ENCODE measurements at places on chromosomes 4 and X.
A peak's percentile ranks its signal among the peaks of the same experiment; 100 is the strongest.

- no peak for DNase-seq
These were observed 164.7 kb downstream of the GBA3 start for GRCh38 chr4:22857411-22857810.

- no peak for DNase-seq
These were observed 105.1 kb upstream of the CPEB2 start for GRCh38 chr4:14897217-14897616.

- no peak for DNase-seq
These were observed 24.4 kb upstream of the DYNLT3 start for GRCh38 chrX:37871626-37872302.

DNA sequence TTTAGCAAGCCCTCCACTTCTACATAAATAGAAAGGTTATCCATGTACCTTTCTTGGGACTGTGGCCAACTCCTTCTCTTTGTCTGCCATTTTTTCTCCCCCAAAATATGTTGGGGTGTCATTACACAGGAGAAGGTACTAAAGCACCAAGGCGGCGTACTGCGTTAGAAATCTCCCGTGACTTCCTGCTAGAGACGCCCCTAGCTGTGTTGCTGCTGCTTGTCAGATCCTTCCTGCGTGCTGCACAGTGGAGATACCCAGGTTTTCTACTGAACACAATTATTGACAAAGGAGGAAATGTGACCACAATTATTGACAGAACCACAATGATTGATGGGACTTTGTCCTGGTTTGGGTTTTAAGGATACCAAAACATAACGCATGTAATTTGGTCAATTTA is 97.7 kb downstream of the EFHC2 start:
- no peak for DNase-seq

GRCh38 chr4:87025614-87026041 is 90.8 kb downstream of the AFF1 start:
- DNase-seq, result no peak

GRCh38 chrX:22690116-22690515 is 309.6 kb upstream of the DDX53 start:
- DNase-seq, result no peak

- no peak for DNase-seq
These were observed 19.8 kb downstream of the VCX3B start for GRCh38 chrX:8484360-8484949.

DNA sequence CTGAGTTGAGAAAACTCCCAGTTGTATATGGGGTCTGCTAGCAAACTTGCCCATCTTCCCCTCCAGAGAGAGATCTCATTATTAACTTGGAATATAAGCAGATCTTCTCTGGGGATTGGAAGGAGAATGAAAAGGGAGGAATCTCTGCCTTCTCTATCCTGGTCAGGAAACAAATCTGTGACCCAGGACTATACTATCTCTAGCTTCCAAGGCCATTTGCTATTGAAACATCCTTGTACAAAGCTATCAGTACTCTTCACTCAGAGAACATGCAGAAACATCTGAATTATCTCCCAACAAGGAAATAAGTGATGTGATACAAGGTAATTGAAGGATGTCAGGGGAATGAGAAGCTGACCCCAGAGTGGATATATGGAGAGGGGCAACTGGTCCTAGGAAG is 183.8 kb downstream of the FRMPD4 start:
- no peak for DNase-seq

GRCh38 chr4:168511780-168512489 is 15.1 kb downstream of the PALLD start:
- DNase-seq, result peak; percentile 27

GRCh38 chr4:155822572-155822971 is 43.5 kb downstream of the ASIC5 start:
- no peak for DNase-seq

DNA sequence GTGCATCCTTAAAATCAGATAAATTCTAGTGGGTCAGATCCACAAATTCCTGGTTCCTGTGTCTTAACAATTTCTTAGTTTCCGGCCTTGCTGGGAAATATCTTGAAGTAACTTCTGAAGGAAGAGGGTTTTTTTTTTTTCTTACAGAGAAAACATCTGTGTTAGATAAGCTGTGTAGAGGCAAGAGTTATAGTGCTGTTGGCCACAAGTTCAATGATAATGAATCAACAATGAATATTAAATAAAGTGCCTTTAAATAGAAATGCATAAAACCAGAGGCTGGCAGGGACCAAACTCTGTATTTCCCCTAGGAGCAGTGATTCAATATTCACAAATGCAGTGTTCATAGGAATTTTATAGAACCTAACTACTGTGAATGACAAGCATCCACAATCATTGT is 711.9 kb upstream of the ATOH1 start:
- DNase-seq, result no peak

- no peak for DNase-seq
These were observed 418.9 kb downstream of the CCSER1 start for GRCh38 chr4:90546114-90546513.

GRCh38 chr4:40003986-40004385 is 26.3 kb upstream of the PDS5A start:
- no peak for DNase-seq

DNA sequence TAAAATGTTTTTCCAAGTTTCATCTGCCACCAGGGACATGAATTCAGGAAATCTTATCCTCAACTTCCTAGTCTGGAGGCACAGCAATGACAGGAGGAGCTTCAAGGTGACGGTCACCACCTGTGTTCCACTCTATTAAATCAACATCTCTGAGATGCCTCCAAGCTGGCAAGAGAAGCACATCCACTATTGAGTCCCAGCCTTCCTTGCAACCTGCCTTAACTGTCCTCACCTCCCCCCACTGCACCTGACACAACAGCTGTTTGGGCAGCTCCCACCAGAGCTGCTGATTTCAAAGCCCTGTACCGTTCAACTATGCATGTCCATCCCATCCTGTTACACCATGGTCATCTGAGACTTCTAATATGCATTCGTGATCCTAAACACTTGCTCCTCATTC is 123.4 kb downstream of the COL25A1 start:
- DNase-seq, result no peak

- no peak for DNase-seq
These were observed 52.6 kb downstream of the FAM114A1 start for GRCh38 chr4:38920186-38920585.

DNA sequence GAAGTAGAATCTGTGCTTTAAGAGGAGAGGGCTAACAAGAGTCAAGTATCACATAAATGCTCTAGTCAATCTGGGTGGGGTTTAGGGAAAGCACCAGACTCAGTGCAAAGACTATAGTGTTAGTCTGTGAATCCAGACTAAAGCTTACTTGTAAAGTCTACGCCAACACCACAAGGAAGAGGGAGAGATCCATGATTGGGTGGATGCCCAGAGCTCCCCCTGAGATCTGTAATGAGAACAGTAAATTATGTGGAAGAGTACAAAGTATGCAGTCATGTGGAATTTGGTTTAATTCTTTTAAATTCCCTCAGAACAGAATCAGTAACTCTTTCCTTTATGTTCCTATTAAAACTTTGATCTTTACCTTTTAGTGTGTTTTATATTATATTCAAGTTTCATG is 354.7 kb upstream of the SPANXN4 start:
- DNase-seq, result no peak

DNA sequence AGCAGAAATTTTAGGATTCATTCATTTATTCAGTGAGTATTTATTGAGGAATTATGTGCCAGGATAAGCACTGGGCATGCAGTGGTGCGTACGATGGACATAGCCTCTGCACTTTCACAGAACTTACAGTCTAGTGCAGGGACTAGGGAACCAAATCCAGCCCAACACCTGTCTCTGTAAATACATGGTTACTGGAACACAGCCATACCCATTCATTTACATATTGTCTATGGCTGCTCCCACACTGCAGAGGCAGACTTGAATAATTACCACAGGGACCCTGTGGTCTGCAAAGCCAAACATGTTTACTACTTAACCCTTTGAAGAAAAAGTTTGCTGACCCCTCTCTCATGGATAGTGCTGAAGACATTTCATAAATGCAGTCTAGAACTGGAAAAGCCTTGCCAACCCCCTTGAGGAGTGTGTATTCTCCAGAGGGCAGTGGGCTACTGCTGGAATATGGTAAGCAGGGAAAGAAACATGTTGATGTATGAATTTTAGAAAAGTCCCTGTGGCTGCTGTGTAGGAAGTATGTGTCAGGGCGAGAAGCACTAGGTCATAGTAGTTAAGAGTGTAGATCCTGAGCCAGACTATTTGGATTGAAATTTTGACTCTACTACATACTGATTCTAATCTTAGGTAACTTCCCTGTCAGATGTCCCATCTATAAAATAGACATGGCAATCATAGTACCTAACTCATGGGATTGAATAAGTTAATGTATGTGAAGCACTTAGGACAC is 75.5 kb downstream of the GALNT7 start:
- no peak for DNase-seq

- DNase-seq, result no peak
These were observed 43.9 kb upstream of the C4orf50 start for GRCh38 chr4:6062133-6062532.

- peak; percentile 18 for DNase-seq
These were observed 29.5 kb downstream of the MSL3 start for GRCh38 chrX:11787564-11787963.

GRCh38 chr4:182510836-182511235 is 267.6 kb downstream of the TENM3 start:
- no peak for DNase-seq

DNA sequence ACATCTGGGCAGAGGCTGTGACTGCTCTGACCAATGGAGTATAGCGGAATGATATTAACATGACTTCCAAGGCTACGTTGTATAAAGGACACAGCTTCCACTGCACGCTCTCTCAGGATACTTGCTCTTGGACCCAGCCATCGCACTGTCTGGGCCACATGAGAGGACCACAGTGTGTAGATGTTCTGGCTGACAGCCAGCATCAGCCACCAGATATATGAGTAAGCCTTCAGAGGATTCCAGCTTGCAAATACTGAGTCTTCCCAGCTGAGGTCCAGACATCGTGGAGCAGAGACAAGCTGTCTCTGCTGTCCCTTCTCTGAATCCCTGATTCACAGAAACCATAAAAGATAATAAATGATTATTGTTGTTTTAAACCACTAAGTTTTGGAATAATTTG is 146.8 kb upstream of the USP9X start:
- no peak for DNase-seq

DNA sequence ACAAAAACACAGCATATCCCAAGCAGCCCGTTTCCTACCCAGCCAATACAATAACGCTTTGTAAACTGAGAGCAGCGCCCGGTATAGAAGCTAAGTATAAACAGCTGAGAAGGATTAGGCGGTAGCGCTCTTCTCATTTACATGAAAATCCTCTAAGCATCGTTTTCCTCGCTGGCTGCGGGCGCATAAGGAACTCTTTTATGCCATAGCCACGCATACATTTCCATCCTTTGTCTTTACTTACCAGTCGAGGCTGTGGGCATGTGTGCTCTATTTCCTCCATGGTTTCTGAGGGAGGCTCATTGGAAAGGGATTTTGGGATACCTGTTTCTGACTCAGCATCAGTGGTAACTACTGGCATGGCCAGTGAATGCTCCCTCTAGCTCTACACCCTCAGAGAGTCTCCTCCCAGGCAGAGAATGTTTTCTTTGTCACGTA is 383 bp downstream of the PCYT1B start:
- no peak for DNase-seq

DNA sequence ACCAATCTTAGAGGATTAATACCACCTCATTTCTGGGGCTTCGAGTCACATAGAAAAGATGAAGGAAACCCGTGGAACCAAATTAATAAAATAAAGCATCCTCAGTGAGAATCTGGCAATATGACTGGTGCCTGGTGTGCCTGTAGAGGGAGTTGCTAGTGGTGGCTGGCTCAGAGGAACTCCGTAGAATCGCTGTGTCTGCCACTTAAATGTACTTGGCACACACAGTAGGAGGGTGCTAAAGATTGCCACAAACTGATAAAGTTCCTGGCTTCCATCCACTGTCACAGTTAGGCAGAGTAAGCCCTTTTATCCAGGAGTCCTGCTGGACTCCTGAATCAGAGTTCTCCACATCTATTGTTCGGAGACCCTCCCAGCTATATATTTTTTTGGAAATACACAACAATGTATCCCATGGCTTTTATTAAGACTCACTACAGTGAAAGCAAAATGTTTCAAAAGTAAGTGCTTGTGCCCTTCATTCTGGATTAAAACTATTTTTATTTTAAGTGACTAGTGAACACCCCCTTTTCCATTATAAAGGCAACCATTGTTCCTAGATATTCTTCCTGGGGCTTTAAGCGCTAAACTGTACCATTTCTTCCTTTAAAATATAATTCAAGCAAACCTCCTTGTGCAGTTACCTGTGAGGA is 56.6 kb downstream of the KIF4A start:
- no peak for DNase-seq

GRCh38 chr4:13294961-13295605 is 189.1 kb downstream of the RAB28 start:
- DNase-seq, result no peak

DNA sequence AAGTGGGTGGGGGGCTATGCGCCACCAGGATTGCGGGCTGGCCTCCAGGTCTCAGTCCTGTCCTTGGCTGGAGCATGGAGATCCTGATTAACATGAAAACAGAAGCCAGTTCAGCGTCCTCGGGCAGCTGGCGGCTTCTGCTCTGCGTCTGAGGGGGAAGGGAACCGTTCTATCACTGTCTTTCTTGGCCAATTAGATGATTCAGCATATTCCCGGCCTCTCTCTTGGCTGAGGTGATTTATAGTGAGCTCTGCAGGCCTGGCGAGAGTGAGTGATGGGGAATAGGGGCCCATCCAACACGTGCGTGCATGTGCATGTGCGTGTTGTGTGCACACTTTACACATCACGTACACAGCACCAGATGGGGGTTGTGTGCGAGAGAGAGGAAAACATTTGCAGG is 145.8 kb upstream of the ATP6AP2 start:
- no peak for DNase-seq

GRCh38 chrX:63270873-63271272 is 80.3 kb downstream of the SPIN4 start:
- DNase-seq, result no peak

- no peak for DNase-seq
These were observed 86.0 kb downstream of the HTT start for GRCh38 chr4:3160438-3160837.

GRCh38 chr4:39045827-39046221 is 13.6 kb upstream of the TMEM156 start:
- no peak for DNase-seq

DNA sequence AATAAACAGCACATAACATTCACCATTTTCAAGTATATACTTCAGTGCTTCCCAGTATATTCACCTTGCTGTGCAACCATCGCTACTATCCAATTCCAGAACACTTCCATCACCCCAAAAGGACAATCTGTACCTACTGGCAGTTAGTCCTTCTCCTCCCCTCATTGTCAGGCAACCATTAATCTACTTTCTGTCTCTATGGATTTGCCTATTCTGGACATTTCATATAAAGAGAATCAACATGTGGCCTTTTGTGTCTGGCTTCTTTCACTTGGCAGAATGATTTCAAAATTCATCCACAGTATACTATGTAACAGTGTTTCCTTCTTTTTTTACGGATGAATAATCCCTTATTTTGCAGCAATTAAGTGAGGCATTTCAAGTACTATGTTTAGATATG is 189.4 kb downstream of the FBXW7 start:
- no peak for DNase-seq

Measured in stimulated activated CD4-positive, alpha-beta T cell treated with anti-CD3 and anti-CD28 coated beads, Interleukin-1b, Interleukin-23, amount 100 ng/mL, for 1 hour (primary cell).